Liver (tissue), 10 donors: ENCODE measurements at places on chromosomes 5 and 9.

DNA sequence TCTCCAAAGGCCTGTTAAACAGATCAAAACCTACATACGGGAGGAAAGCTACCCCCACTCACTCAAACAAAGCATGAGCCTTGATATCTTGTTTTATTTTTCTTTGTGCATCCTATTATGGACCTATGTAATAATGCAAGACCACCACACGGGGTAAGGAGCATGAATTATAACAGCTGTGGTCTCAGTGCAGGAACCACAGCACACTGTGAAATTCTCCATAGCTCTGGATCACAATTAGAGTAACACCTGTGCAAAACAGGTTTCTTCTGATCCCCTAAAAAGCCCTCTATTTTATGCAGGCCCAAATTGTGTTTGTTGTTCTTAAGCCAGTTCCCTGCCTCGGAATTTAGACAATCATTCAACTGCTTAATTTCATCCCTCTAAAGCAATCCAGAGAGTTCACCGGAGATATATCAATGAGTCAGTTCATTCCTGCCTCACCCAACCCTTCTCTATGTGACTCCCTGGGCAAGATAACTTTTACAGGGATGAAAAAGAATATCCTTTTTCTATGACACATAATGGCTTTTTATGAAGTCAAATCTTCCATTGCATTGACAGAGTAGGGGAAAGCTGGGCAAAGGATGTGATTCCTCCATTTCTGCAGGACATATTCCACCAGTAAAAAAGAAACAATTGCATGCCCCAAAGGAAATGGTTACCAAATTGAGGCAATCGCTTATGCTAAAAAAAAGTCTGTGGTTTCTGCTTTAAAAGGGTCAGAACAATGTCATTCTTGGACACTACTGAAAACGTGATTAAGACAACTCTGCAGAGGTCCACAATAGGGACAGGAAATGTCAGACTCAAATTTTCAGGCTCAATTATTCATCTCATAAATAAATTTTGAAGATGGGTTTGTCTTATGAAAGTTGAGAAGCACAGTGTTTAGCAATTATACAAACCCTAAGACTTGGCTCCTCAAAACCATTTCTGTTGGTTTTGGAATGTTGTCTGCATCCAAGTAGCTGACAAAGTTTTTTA lies 41.6 kb upstream of the FST start:
- DNase-seq, result no peak

DNA sequence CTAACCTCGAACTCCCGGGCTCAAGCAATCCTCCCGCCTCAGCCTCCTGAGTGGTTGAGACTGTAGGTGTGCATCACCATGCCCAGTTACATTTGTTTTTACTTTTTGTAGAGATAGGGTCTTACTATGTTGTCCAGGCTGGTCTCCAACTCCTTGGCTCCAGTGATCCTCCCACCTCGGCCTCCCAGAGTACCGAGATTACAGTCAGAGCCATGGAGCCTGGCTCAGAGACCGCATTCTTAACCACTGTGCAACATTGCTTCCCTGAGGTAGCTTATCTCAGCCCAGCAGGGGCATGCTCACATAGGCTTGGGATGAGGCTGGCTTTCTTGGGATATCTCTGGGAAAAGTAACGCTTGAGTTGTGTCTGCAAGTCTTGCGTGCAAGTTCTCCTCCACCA lies 99.7 kb downstream of the SPRY4 start:
- DNase-seq, result no peak

- DNase-seq, result no peak
These were observed 64.2 kb downstream of the PCA3 start for GRCh38 chr9:76828447-76828846.

GRCh38 chr5:122301016-122301415 lies 11.0 kb upstream of the SNCAIP start:
- no peak for DNase-seq
